ENCODE measurements at places on chromosomes 6 and 20.

DNA sequence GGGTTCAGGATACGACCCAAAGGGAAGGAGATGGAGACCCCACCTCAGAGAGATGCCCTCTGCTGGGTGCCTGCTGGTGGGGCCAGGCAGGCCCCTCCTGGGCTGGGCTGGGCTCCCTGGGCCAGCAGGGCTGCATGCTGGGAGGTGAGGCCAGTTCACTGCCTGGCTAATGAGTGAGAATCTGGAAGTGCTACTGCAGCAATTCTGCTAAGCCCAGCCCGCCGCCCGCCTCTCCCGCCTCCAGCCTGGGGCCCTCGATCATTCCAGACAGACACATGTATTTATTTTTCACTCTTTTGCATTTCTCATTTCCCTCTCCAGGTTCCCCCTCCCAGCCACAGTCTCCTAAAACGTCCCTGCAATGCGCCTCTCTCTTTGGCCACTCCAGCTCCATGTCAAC lies 79.6 kb downstream of the CDH22 start:
- DNase-seq = no peak

DNA sequence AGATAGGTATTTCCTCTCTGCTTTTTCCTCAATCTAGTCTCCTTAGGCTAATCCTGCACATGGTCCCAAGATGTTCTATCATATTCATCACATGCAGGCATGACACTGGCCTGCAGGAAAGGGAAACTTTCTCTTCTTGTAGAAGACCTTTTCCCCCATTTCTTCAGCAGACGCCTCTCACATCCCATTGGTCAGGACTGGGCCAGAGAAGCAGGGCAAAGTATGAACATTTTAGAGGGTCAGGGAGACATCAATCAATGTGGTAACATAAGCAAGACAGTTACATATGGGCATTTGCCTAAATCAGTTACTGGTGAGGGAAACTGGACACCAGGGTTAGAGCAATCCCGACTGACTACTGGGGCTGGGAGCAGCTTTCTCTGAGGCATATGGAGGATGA lies 90.1 kb downstream of the CRYBG1 start:
- DNase-seq = peak; percentile 3

GRCh38 chr20:39661833-39662232 lies 699.7 kb downstream of the DHX35 start:
- DNase-seq = no peak

- DNase-seq = peak; percentile 60
Measured at GRCh38 chr6:148750838-148751792, 4.3 kb downstream of the UST start.

DNA sequence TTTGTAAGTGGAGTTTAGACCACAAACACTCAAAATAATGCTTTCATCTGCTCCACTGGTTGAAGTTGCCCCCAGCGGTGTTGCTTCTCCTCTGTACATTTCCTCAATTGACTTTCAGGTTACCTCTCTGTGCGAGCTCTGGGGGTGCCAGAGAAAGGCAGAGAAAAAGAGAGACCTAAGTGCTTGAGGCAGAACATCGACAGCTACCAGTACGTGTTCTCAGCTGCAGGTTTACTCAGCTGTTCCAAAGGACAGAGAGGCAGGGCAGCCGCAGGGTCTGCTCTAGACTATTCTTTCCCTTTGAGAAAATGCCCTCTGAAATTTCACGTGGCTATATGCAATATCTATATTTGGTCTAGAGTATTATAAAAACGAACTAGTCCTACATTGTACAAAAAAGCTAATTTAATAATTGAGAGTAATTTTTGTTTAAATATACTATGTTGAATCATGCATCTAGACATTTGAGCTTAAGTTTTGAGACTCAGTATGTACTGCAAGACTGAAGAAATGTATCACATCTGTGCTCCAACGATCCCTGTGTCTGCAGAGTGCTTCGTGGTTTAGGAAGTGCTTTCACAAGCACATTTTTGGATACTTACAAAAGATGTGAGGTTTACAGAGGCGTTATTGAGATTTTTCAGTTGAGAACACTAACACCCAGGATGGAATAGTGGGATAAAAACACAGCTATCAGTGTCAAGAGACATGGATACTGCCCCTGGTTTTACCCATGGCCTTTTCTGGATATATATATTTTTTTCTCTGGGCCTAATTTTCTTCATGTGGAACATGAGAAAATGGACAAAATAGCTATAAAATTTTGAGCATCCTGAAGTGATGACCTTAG lies 453.6 kb upstream of the FLRT3 start:
- peak; percentile 8 for DNase-seq

GRCh38 chr6:13924146-13924948 lies 405 bp upstream of the RNF182 start:
- DNase-seq = peak; percentile 47

DNA sequence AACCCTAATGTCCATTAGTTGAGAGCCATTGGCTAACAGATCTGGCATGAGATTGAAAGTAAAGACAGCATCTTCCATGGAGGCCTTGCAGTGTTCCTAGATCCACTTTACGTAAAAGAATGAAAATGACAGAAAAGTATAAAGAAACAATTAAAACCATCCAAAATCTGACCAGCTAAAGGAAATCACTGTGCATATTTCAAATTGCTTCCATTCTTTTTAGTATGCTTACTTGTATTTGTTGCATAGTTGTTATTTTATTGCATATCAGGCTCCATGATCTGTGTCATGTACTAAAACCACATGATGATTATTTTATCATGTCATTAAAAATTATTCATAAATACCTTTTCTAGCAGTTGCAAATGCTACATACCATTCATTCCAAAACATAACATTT lies 67.9 kb downstream of the GCLC start:
- DNase-seq = peak; percentile 43

DNA sequence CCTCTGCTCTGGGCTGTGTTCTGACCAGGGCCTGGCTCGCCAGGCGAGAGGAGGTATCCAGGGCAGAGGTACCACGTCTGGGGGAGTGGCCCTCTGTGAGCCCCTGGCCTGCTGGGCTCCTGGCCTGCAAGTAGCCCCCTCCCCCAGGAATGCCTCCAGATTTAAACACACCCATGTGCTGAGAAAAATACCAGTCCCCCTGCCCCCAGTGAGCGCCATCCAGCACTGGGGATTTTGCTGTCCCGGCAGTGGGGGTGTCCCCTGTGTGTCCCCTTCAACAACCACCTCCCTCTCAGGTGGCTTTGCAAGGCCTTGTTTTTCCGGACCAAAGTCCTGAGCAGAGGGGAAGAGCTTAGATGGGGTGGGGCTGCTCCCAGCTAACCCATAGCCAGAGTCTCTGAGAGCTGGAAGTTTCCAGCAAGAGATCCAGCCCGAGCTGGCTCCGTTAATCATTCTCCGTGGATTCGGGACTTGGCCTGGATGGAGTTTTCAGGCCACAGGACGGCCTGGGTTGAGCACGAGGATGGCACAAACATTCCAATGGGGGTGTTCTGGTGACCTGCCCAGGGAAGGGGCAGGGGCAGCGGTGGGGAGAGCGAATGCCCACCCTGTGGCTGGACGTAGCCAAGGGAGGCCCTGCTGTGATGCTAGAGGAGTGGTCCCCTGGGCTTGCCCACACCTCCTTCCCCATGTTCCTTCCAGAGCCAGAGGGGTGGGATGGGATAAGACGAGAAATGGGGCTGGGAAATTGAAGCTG lies 29.0 kb downstream of the PCK1 start:
- DNase-seq = no peak

DNA sequence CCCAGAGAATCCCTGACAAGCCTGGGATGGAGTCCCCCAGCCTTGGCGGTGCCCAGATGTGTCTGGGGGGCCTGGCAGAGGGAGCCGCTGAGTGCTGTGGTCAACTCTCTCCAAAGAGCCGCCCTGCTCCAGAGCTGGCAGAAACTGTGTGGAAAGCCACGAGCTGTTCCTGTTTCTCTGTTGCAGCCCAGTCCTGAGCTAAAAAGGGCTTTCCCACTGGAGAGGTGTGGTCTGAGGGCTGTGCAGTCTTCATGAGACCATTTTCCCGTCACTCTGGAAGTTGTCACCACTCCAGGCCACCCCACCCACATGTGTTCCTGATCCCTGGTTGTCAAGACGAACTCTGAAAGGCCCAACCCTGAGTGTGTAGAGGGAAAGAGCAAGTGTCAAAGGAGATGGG lies 99.7 kb upstream of the KCNK16 start:
- no peak for DNase-seq

GRCh38 chr20:4171538-4172116 lies 156.3 kb upstream of the RNF24 start:
- DNase-seq = peak; percentile 35

DNA sequence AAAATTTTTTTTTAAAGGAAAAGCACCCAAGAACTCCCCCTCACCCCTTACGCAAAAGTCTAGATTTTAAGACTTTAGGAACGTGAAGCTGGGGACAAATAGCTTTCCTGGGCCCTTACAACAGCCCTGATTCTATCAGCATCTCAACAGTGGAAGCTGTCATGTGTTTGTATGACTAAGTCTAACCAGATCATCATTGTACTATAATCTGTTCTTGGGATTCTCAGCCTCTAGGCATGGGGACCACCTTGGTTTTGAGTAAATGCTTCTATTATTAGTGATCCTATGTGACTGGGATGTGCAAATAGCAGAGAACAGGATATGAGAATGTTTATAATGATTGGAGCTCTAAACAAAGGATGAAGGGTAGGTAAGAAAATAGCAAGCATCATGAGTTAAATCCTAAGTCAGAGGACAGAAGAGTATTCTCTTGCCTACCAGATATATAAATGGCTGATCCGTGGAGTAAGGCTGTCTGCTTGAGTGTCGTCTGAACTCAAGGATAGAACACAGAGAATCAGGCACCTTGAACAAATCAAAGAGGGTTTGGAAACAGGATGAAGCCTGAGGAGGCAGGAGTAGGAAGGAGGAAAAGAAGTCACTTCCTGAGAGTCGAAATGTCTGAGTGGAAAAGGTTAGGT lies 105.7 kb upstream of the FAM184A start:
- DNase-seq = no peak

- DNase-seq = peak; percentile 39
Measured at GRCh38 chr6:29992807-29993206, 50.5 kb downstream of the HLA-A start.

GRCh38 chr20:40197691-40198090 lies 491.3 kb downstream of the MAFB start:
- DNase-seq = no peak

DNA sequence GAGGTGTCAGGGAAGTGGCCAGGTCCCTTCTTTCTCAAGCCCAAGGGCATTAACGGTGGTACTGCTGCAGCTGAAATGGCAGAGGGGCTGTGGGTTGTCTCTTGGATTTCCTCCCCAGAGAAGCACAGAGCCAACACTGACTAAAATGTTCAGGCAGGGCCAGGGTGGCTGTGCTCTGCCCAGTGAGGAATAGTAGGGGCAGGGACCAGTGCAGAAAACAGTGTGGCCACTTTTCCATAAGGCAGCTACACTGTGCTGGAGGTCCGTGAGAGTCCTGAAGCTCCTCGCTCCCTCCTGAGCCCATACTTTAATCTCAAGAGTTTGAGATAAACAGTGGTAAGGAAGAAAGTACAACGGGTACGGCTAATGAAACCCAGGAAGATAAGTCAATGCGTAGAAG lies 4.5 kb downstream of the LPA start:
- no peak for DNase-seq

- no peak for DNase-seq
Measured at GRCh38 chr6:118899948-118900347, 6.0 kb downstream of the ASF1A start.

GRCh38 chr20:10639077-10639736 lies 34.6 kb downstream of the JAG1 start:
- DNase-seq = no peak

DNA sequence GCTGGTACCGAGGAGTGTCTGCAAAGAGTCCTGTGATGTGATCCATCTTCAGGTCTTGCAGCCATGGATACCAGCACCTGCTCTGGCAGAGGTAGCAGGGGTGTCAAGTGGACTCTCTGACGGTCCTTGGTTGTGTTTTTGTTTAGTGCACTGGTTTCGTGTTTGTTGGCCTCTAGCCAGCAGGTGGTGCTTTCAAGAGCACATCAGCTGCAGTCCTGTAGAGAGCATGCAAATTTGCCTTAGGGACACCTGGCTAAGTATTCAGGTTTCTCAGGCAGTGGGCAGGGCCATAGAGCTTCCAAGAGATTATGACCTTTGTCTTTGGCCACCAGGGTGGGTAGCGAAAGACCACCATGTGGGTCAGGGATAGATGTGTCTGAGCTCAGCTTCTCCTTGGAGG lies 14.5 kb upstream of the RGS17 start:
- no peak for DNase-seq

GRCh38 chr6:148517470-148517869 lies 174.8 kb downstream of the SASH1 start:
- no peak for DNase-seq

DNA sequence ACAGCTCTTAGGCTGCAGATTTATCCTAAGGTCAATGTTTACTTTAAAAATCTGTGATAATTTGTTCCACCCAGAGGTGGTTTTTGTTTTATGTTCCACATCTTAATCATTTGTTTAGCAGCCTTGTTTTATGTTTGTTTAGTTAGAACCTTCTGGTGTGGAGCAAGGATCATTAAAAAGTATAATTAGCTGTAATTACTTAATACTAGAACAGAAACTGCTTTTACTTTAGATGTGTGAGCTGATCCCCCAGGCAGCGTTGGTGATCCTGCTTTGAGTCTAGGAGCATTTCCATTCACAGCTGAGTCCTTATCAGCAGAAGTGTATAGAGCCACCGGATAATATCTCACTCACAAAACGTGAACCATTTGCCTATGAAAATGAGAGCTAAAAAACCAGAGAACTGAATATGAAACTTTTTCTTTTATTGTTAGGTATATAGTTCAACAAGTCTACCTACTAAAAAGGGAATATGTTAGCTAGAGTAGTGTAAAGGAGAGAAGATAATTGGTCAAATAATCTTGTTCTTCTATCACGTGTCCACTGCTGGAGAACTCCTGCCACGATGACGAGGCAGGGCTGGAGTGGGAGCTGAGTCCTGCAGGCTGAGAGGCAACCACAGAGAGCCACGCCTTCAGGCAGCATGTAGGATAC lies 78.5 kb downstream of the TRMT11 start:
- DNase-seq = no peak

GRCh38 chr20:32203356-32204204 lies 4.0 kb downstream of the PLAGL2 start:
- peak; percentile 38 for DNase-seq

DNA sequence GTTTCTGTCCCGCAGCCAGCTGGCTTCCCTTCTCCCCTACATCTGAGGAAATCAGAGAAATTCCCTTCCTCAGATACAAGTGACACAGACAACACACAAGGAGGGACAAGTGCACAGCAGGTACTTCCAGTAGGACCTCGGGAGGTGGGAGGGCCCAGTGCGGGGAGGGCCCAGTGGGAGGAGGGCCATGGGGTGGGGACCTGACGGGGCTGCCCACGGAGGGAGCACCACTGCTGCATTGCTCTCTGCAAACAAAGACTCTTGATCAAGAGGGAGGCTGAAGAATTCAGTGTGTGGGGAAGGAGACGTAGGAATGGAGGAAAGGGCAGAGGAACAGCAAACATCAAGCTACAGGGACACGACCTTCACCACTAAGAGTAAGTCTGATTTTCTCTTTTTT lies 9.0 kb downstream of the TAP2 start:
- DNase-seq = no peak

DNA sequence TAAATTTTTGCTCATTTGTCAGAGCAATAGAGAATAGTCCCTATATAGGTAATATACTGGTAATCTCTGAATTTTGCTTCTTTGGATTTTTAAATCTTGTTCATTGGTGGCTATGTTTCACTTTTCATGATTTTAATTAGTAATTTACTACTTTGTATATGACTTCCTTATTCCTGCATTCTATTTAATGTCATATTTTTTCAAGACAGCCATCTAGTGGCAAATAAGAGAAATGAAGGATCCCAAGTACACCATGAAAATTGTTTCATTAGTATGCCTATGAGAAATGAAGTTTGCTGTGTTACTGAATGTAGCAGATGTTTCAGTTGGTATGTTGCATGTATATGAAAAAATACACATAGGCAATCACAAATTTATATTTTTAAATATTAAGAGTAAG lies 82.4 kb downstream of the ZNF292 start:
- peak; percentile 35 for DNase-seq

Measured in iris pigment epithelial cell (primary cell).